ENCODE measurements at places on chromosomes 2 and 18.

DNA sequence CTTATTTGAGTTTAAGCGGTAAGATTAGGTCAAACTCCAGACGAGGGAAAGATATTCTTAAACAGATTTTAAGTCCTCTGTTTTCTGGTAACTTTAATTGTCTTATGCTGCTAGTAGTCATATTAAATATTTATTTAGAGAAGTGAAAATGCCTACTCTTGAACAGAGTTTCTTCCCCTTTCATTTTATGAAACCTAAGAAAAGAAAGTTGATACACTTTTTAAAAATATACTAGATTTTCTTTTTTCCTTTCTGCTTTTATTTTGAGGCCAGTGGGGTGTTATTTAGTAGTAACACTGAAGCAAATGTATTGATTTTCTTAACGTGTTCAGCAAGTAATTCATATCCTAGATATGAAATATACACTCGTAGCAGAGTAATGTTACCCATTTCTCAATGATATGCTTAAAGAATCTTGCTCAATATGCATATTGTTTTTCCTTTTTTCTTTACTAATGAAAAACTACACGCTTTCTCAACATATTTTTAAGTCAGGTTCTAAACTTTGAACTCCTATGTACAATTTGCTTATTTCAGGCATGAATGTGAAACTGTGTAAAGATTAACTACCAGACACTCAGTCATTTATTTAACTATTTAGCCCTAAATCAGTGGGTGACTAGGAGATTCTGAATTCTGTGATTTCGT lies 691 bp downstream of the KYNU start:
- H3K27ac ChIP-seq: no peak overlapping the region
- H3K36me3 ChIP-seq: no peaks in the 10 kb centered on the region
- H3K27me3 ChIP-seq: no peaks in the 10 kb centered on the region
- DNase-seq: no peak
- no peak overlapping the region for H3K4me3 ChIP-seq

DNA sequence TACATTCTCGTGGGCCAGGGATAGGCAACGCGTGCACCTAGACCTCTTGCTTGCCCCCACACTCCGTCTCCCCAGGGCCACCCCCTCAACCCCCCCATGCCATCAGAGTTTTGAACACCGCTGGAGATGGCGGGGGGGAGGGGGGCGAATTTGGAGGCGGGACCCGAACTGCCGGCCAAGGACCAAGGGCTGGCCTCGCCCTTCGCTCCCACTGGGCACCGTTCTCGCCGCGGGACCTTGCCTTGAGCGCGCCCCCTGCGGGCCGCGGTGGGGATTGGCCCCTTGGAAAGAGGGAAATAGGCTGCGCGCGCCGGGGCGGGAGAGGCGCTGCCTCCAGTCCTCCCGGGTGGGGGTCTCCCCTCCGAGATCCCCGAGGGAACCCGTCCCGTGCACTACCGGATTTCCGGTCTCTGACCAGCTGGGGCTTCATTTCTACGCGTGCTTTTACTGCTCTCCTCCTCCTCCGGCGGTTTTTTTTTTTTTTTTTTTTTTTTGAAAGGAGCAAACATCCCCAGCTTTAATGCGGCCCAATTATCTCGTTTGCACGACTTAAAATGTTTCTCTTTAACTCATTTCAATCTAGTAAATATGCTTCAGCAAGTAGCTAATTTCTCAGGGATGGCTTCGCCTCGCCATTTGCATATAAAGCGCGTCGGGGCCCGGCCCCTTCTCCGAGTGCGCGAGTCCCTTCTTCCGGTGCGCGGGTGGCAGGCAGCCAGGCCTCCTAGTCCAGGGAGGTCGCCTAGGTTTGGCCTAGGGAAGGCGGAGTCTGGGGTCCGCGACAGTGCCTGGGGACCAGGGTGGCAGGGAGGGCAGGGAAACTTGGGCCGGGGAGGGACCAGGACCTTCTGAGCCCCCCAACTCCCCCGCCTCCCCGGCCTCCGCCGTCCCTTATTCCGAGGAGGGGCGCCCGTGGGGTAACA lies 10.0 kb upstream of the GBX2 start:
- H3K36me3 ChIP-seq: no peaks in the 10 kb centered on the region
- H3K27ac ChIP-seq: peak overlapping the region; percentile 81
- H3K4me1 ChIP-seq: peaks cover 63% of the 10 kb centered on the region
- no peak for DNase-seq

GRCh38 chr2:26770986-26771586 lies 7.0 kb downstream of the SLC35F6 start:
- H3K4me1 ChIP-seq: peaks cover 53% of the 10 kb centered on the region
- no peaks in the 10 kb centered on the region for H3K27me3 ChIP-seq
- no peak overlapping the region for H3K4me3 ChIP-seq
- peak overlapping the region; percentile 89 for H3K27ac ChIP-seq
- peak; percentile 65 for DNase-seq

DNA sequence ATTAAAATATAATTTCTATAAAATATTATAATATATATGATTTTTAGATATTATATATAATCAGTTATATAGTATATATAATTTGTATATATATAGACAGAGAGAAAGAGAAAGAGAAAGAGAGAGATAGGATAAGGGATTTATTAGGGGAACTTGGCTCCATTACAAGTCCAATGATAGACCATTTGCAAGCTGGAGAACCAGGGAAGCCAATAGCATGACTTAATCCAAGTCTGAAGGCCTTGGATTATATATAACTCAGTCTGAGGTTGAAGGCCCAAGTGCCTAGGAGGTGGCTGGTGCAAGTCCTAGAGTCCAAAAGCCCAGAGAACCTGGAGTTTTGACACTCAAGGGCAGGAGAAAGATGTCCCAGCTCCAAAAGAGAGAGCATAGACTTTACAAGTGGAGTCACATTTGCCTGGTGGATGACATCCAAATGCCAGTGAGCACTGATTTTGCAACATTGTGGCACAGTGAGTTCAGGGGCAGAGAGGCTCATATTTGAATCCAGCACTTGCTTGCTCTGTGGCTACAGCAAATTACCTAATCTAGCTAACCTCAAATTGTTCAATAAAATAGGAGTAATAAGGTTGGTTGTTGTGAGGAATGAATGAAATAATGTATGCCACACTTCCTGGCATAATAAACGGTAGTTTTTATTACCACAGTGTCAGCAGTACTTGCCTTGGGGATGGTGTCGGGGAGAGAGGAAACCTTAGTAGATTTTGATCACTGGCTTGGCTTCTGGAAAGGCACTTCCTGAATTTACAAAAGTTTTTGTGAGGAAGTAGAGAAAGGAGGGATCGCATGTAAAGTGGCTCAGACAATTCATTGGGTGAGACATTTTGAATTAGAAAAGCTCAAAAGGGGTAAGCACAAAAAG lies 69.6 kb upstream of the CD28 start:
- no peaks in the 10 kb centered on the region for H3K36me3 ChIP-seq
- H3K27me3 ChIP-seq: no peaks in the 10 kb centered on the region
- peaks cover 4% of the 10 kb centered on the region for H3K4me1 ChIP-seq
- no peak overlapping the region for H3K27ac ChIP-seq

DNA sequence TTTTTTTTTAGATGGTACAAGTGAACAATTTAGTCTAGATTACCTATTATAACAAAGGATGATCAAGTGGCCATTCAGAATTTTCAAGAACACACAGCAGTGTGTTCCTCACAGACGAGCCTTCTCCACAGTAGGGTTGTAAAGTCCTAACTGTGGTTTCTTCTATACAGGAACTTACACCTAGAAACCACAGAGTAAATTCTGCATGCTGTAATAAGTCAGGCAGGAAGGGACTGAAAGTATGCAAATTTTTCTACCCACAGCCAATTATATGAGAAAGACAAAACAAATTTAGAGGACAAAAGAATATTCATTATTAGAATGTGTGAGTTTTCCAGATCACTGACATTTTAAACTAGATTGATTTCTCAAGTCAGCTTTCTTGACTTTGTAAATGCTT lies 99.5 kb downstream of the RBMS1 start:
- H3K4me1 ChIP-seq: peaks cover 62% of the 10 kb centered on the region
- H3K27me3 ChIP-seq: no peaks in the 10 kb centered on the region
- no peak for DNase-seq
- H3K27ac ChIP-seq: peak overlapping the region; percentile 17
- H3K36me3 ChIP-seq: peaks cover 3% of the 10 kb centered on the region

DNA sequence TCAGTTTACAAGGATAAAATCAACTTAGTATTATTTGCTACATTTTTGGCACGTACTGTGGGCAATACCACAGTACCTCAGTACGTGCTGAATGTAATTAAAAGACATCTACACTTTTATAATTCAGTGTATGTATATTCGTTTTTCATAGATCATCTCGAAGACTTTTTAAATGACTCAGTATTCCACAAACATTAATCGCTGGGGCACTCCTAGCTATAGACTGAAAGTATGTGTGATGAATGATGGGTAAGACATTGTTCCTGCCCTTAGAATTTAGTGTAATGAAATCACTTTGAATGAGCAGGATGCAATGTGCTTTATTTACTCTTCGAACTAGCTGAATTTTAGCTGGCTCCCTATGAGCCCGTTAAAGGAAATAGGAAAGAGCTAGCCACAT lies 245.6 kb upstream of the RASGRP3 start:
- H3K4me1 ChIP-seq: peaks cover 7% of the 10 kb centered on the region
- H3K36me3 ChIP-seq: peaks cover 22% of the 10 kb centered on the region
- no peak overlapping the region for H3K27ac ChIP-seq
- no peak overlapping the region for H3K4me3 ChIP-seq
- H3K27me3 ChIP-seq: no peaks in the 10 kb centered on the region

DNA sequence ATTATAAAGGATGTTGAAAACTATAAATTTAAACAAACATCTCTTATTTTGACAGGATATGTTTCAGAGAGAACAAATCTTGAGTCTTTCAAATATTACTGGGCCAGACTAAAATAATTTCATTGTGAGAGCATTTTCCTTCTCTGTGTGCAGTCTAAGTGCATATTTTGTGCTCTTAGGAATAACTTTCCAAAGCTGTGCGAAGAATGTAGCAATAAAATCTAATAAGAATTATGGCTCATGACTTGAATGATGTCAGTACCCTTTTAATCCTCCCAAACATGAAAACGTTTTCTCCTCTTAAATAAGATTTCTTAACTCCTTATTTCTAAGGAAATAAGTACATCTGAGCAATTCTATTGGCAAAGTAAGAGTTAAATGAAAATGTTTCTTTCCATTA lies 76.2 kb upstream of the EFEMP1 start:
- H3K4me1 ChIP-seq: peaks cover 5% of the 10 kb centered on the region
- H3K4me3 ChIP-seq: no peak overlapping the region
- no peak overlapping the region for H3K27ac ChIP-seq
- H3K27me3 ChIP-seq: peaks cover 16% of the 10 kb centered on the region

- peaks cover 87% of the 10 kb centered on the region for H3K4me1 ChIP-seq
- H3K27ac ChIP-seq: peak overlapping the region; percentile 96
- no peak for DNase-seq
- H3K4me3 ChIP-seq: no peak overlapping the region
- H3K27me3 ChIP-seq: no peaks in the 10 kb centered on the region
Measured at GRCh38 chr2:120940319-120940696, 204.6 kb downstream of the GLI2 start.

DNA sequence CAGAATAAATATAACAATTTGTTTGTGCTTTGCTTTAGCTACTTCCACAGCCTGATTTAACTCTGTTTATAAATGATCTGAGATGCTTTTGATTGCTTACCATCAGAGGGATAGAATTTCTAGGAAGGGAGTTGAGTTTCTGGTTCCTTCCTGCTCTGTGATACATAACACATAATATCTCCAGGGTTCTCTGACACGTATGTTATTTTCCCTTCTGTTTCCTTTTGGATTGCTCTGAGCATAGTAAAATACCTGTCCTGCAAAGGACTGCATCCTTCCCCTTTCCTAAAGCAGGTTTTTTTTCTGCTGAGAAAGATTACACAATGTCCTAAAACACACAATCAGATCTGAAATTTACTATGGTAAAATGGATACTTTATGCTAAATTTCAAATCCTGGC lies 76.1 kb downstream of the CABYR start:
- no peaks in the 10 kb centered on the region for H3K27me3 ChIP-seq
- peak overlapping the region; percentile 23 for H3K4me3 ChIP-seq
- H3K36me3 ChIP-seq: no peaks in the 10 kb centered on the region
- H3K27ac ChIP-seq: peak overlapping the region; percentile 79

DNA sequence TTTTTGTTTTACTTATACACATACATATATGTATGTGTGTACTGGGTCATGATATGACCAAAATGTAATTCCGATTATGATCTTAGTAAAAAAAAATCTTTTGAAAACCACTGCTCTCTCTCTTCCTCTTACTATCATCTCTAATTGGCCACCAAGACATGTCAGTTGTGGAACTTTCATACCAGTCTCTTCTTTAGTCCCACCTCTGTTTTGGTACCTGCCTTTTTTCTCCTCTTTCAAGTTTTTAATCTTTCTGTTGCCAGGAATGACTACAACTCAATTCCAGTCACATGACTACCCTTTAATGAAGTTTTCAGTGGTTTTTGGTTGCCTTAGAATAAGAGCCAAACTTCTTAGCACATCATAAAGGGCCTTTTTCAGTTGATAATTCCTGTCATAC lies 17.1 kb downstream of the RBM44 start:
- no peak for DNase-seq
- peaks cover 19% of the 10 kb centered on the region for H3K4me1 ChIP-seq
- H3K27ac ChIP-seq: no peak overlapping the region

DNA sequence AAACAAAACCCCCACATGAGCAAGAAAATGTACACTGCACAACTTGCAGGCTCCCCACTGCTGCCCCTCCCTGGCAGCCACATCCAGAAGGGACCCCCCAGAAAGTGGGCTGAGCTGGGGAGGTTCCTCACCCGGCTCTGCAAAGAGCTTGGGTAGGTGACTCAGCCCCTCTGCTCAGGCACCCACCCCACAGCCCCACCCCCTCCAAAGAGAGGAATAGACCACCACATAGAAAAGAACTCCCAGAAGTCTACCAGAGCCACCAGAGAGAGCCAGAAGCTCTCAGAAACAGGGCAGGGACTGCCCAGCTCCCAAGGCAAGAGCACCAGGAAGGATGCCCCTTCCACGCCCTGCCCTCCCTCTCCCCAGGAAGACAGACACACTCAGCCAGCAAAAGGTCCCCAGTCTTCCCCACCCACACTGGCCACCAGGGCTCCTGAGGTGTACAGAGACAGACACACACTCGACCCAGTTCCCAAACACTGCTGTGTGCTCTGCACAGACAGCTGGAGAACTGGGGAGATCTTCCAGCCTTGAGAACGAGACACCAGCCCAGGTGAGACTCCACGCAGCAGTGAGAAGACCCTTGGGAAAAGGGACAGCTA lies 28.2 kb downstream of the BIN1 start:
- no peaks in the 10 kb centered on the region for H3K27me3 ChIP-seq
- H3K27ac ChIP-seq: no peak overlapping the region
- H3K4me1 ChIP-seq: peaks cover 68% of the 10 kb centered on the region
- H3K4me3 ChIP-seq: no peak overlapping the region
- peaks cover 1% of the 10 kb centered on the region for H3K36me3 ChIP-seq

- peaks cover 30% of the 10 kb centered on the region for H3K4me1 ChIP-seq
- peaks cover 4% of the 10 kb centered on the region for H3K36me3 ChIP-seq
- H3K27me3 ChIP-seq: no peaks in the 10 kb centered on the region
- no peak overlapping the region for H3K4me3 ChIP-seq
- H3K27ac ChIP-seq: no peak overlapping the region
Measured at GRCh38 chr2:205765151-205765550, 82.8 kb downstream of the NRP2 start.

- no peaks in the 10 kb centered on the region for H3K27me3 ChIP-seq
- H3K4me1 ChIP-seq: peaks cover 29% of the 10 kb centered on the region
- DNase-seq: no peak
- H3K4me3 ChIP-seq: no peak overlapping the region
Measured at GRCh38 chr2:100242476-100242875, 79.8 kb downstream of the LONRF2 start.
